Natural killer cell treated with Interleukin-12 subunit alpha and Interleukin-12 subunit beta and Interleukin-15 and Interleukin-18, amount 100 ng/mL, for 72 hours (primary cell): ENCODE measurements at places on chromosomes 1 and 21. TPM values are rescaled to one million over a fixed set of nuclear protein-coding genes. Genes with fewer than 3 reads are reported as not detected.
A peak's percentile ranks its signal among the peaks of the same experiment; 100 is the strongest.

The CCDC30 gene
- 0.76 TPM for total RNA-seq

The FAM167B gene
- total RNA-seq = 0.47 TPM

The APH1A gene
- 140 TPM for total RNA-seq

The OR14K1 gene
- total RNA-seq = not detected

The FMO4 gene
- total RNA-seq = 3.8 TPM

The IRF6 gene
- 1.5 TPM for total RNA-seq

The COL8A2 gene
- total RNA-seq = not detected

The PLCH2 gene
- total RNA-seq = 6.9 TPM

The CDA gene
- total RNA-seq = not detected

GRCh38 chr1:84724128-84724860 is 34.0 kb upstream of the SSX2IP start:
- DNase-seq = peak; percentile 65
- H3K36me3 ChIP-seq = no peaks in the 10 kb centered on the region
- no peak overlapping the region for H3K4me3 ChIP-seq
- no peaks in the 10 kb centered on the region for H3K4me1 ChIP-seq

DNA sequence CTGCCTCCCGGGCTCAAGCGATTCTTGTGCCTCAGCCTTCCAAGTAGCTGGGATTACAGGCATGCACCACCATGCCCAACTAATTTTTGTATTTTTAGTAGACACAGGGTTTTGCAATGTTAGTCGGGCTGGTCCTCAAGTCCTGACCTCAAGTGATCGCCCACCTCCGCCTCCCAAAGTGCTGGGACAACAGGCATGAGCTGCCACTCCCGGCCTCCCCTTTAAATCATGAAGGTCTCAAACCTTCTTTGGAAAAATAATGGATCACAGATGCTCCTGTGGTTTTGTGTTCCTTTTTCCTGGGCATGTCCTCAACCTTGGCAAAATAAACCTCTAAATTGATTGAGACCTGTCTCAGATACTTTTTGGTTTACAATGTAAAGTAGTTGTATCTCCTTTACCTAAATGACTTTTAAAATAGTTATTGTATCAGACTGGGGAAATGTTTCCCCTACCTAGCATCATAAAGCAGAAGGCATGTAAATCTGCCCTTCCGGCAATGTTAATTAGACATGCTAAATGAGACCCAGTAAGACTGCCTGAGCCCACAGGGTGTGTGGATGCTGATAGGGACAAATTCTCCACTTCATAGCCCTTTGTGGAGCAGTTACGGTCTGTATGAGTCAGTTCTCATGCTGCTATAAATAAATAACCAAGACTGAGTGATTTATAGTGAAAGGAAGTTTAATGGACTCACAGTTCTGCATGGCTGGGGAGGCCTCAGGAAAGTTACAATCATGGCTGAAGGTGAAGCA is 27.8 kb downstream of the CBR1 start:
- DNase-seq = no peak
- H3K36me3 ChIP-seq = peaks cover 9% of the 10 kb centered on the region
- H3K4me1 ChIP-seq = no peaks in the 10 kb centered on the region
- no peak overlapping the region for H3K27ac ChIP-seq
- H3K27me3 ChIP-seq = peaks cover 13% of the 10 kb centered on the region
- no peak overlapping the region for H3K4me3 ChIP-seq

DNA sequence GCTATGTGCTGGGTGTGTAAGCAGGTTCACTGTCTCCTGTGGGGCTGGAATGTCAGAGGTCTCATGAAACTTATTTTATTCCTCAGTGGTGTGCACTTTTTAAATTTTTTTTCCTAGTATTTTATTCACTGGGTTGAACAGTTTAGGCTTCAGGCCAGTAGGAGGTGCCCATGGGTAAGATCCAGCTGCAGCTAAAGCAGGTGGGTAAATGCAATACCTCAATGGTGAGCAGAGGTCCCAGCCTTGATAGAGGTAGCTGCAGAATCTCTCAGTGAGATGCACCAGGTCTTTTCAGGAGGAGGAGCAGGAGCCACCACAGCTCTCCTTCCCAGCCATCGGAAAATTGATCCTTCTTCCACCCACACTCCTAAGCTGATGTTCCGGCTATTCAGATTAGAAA is 12.6 kb upstream of the OR6N2 start:
- no peak for DNase-seq
- no peaks in the 10 kb centered on the region for H3K36me3 ChIP-seq
- H3K4me1 ChIP-seq = no peaks in the 10 kb centered on the region

DNA sequence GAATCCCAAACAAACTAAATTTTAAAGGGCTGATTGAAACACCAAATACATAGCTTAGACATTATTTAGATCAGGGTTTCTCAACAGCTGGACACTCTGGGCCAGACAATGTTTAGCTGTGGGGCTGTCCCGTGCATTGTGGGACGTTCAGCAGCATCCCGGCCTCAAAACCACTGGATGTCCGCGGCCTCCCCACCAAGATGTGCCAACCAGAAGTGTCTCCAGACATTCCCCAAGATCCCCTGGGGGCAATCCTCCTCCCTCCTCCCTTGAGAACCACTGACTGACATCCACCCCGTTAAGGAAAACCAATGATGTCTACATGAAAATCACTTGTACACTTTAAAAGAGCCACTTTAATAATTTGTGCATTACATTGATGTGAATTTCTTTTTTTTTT is 38.4 kb downstream of the CLSTN1 start:
- H3K27me3 ChIP-seq = no peaks in the 10 kb centered on the region
- peaks cover 18% of the 10 kb centered on the region for H3K4me1 ChIP-seq
- H3K4me3 ChIP-seq = no peak overlapping the region
- no peak for DNase-seq

DNA sequence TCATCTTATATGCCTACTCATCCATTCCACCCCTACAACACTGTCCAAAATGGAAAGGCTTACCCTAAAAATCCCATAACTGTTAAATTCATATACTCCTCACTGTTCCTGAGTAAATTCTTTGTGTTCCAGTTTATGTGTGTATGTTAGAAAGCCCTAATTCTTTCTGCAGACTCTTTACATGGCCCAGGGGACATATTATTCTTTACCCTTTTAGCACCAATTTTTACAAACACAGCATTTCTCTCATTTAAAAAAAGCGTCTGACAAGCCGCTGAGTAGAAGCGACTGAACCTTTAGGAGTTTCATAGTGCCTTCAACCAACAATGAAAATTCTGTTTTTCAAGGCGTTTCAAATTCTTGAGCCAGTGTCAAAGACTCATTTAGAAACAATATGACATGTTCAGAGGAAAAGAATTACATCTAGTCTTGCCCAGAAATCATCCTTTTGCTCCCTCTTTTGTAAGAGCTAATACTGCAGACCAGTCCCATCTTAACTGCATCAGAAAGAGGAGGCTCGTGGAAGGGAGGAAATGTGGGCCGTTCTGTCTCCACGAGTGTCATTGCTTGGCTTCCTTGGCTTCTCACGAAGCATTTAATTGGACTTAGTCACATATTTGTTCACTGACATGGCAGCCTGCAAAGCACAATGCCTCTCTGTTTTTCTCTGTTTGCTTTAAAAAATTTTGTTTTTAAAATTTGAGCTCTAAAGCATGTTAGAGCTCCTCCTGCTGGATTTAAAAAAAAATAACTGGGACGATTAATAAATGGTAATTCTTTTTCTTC is 21.3 kb upstream of the C1orf105 start:
- no peaks in the 10 kb centered on the region for H3K36me3 ChIP-seq
- peak overlapping the region; percentile 56 for H3K27ac ChIP-seq
- no peaks in the 10 kb centered on the region for H3K27me3 ChIP-seq
- peaks cover 58% of the 10 kb centered on the region for H3K4me1 ChIP-seq

GRCh38 chr1:81974883-81975555 is 174.3 kb downstream of the ADGRL2 start:
- no peaks in the 10 kb centered on the region for H3K36me3 ChIP-seq
- no peak for DNase-seq
- H3K27ac ChIP-seq = no peak overlapping the region
- H3K4me3 ChIP-seq = no peak overlapping the region

GRCh38 chr1:204128964-204129896 is 22.6 kb downstream of the ETNK2 start:
- no peaks in the 10 kb centered on the region for H3K27me3 ChIP-seq
- no peak for DNase-seq
- H3K4me3 ChIP-seq = peak overlapping the region; percentile 20
- H3K27ac ChIP-seq = peak overlapping the region; percentile 64

- no peak overlapping the region for H3K27ac ChIP-seq
- H3K27me3 ChIP-seq = no peaks in the 10 kb centered on the region
- H3K4me1 ChIP-seq = no peaks in the 10 kb centered on the region
- H3K36me3 ChIP-seq = peaks cover 19% of the 10 kb centered on the region
Measured at GRCh38 chr1:192713921-192714320, 78.0 kb downstream of the RGS13 start.

DNA sequence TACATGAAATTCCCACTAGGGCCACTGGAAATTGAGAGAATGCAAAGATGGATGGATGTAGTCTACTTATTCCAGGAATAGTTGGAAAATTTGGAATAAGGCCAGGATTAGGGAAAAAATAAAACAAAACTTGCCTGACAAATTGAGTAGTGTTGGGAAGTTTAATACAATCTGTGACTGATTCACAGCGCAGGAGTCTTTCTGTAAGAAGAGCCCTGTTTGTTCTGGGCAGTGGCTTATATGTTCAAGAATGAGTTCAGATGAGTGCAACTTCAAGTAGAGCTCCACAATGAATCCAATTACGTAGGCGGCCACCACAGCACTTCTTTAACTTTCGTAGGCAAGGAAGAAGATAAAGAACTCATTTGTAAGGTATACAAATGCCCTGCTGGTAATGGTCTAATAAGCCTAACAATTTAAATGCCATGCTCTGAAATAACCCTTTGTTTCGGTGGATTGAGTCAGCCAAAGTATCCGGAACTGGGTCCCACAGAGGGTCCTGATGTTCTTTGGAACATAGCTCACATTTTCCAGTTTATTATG is 47.1 kb upstream of the KCNE1 start:
- H3K27ac ChIP-seq = no peak overlapping the region
- H3K27me3 ChIP-seq = no peaks in the 10 kb centered on the region
- H3K4me3 ChIP-seq = no peak overlapping the region
- peaks cover 6% of the 10 kb centered on the region for H3K4me1 ChIP-seq
- no peak for DNase-seq

DNA sequence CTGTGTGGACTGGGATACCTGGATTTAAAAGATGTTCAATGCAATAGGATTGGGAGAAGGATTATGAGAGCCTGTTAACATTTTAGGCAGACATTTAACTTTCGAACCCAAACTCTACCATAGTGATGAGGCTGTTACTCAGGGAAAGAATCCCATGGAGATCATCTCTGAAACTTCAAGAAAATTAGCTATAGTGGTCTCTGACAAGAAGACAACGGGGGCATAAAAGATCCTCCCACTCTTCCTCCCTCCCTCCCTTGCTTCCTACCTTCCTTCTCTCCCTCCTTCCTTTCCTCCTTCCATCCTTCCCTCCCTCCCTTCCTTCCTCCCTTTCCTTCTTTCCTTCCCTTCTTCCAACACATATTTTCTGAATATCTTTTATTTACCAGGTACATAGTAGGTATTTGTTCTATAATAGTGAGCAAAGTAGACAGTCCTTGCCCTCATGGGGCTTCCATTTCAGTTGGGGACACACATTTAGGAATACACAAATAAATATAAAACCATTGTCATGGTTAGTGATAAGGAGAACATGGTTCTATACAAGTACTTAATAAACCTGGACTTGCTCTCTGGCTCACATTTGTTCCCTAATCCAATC is 143.2 kb downstream of the ATP6V1G3 start:
- H3K27me3 ChIP-seq = peaks cover 27% of the 10 kb centered on the region
- no peak overlapping the region for H3K27ac ChIP-seq
- no peaks in the 10 kb centered on the region for H3K36me3 ChIP-seq
- no peak overlapping the region for H3K4me3 ChIP-seq
- DNase-seq = no peak

- peak overlapping the region; percentile 15 for H3K4me3 ChIP-seq
- no peaks in the 10 kb centered on the region for H3K27me3 ChIP-seq
- no peak for DNase-seq
- no peaks in the 10 kb centered on the region for H3K36me3 ChIP-seq
Measured at GRCh38 chr1:8516278-8516777, 198.4 kb downstream of the SLC45A1 start.

- no peak overlapping the region for H3K27ac ChIP-seq
- no peak for DNase-seq
- peaks cover 21% of the 10 kb centered on the region for H3K36me3 ChIP-seq
- no peak overlapping the region for H3K4me3 ChIP-seq
- peaks cover 11% of the 10 kb centered on the region for H3K27me3 ChIP-seq
Measured at GRCh38 chr21:35423709-35424108, 374.6 kb upstream of the RUNX1 start.

DNA sequence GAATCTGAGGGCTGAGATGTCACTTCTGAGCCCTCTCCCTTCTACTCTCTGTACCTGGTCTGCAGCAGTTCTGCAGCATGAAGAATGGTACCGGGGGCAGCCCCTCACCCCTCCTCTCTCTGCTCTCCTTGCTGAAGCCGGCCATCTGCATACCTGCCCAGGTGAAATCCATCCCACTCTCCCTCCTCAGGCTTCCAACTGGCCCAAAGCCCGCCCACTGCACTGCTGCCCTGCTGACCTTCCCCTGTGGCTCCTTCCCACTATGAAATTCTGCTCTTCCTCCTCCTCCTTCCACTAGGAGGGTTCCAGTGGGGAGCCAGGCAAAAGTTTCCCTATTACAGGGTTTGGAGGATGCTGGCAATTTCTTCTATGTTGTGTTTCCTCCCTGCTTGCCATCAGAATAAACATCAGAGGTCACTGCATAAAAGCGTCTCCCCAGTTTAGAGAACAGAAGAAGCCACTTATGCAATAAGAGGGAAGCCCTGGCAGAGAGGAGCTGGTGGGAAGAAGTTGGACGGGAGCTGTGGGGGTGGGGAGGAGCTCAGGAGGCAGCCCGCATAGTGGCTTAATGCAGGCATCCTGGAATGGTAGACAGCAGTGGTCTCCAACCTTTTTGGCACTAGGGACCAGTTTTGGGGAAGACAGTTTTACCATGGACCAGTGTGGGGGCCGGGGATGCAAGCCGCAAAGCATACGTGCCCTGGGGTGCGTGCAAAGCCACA is 30.3 kb downstream of the TMCO4 start:
- no peaks in the 10 kb centered on the region for H3K36me3 ChIP-seq
- H3K4me1 ChIP-seq = peaks cover 9% of the 10 kb centered on the region
- no peak overlapping the region for H3K4me3 ChIP-seq
- no peak for DNase-seq
- no peaks in the 10 kb centered on the region for H3K27me3 ChIP-seq
- H3K27ac ChIP-seq = no peak overlapping the region

GRCh38 chr1:73761559-73761958 is 436.4 kb downstream of the LRRIQ3 start:
- H3K4me1 ChIP-seq = no peaks in the 10 kb centered on the region
- no peaks in the 10 kb centered on the region for H3K27me3 ChIP-seq
- H3K4me3 ChIP-seq = no peak overlapping the region
- peaks cover 5% of the 10 kb centered on the region for H3K36me3 ChIP-seq

GRCh38 chr21:43645136-43645891 is 14.0 kb downstream of the HSF2BP start:
- no peaks in the 10 kb centered on the region for H3K36me3 ChIP-seq
- peaks cover 15% of the 10 kb centered on the region for H3K4me1 ChIP-seq
- peaks cover 9% of the 10 kb centered on the region for H3K27me3 ChIP-seq
- peak overlapping the region; percentile 3 for H3K4me3 ChIP-seq

DNA sequence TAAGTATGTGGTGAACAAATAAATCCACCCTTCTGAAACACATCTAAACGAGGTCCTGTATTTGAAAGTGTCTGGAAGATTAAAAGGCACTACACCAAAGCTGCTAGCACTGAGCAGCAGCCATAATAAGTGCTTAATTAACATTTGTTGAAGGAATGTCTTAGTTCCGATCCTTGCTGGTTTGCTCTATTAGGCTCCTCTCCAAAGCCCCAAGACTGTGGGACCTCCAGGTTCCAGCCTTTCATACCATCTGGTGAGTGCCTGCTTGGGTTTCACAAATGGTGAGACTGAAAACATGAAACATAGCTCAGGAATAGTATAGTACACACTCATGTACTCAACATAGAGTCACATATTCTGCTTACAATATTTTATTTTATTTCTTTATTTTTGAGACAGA is 640 bp upstream of the CYP2J2 start:
- no peak for DNase-seq
- H3K27me3 ChIP-seq = peaks cover 33% of the 10 kb centered on the region
- peaks cover 5% of the 10 kb centered on the region for H3K4me1 ChIP-seq
- no peak overlapping the region for H3K27ac ChIP-seq
- H3K4me3 ChIP-seq = peak overlapping the region; percentile 87
